SW 1271 (cell line): ENCODE measurements at places on chromosomes 12 and 14.

- peak; percentile 48 for DNase-seq
Measured at GRCh38 chr12:54018468-54018984, 9.7 kb upstream of the HOXC6 start.

GRCh38 chr14:104440297-104440956 is 139.1 kb upstream of the C14orf180 start:
- DNase-seq, result no peak

DNA sequence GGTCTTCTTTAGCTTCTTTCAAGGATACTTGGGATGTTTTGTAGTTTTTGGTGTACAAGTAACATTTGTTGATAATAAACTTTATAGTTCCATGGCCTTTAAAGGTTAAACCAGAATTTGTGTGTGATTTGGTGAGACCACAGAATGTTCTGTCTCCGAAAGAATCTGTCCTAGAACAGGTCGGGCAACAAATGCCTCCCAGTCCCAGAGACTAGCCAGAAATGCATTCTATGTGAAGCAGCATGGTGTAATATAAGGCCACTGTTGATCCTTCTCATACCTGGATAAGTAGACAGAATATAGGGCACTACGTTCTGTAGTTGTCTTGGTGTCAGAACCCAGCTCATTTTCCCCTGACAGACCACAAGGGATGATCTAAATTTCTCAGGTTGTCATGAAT is 10.0 kb downstream of the STYK1 start:
- DNase-seq, result no peak

DNA sequence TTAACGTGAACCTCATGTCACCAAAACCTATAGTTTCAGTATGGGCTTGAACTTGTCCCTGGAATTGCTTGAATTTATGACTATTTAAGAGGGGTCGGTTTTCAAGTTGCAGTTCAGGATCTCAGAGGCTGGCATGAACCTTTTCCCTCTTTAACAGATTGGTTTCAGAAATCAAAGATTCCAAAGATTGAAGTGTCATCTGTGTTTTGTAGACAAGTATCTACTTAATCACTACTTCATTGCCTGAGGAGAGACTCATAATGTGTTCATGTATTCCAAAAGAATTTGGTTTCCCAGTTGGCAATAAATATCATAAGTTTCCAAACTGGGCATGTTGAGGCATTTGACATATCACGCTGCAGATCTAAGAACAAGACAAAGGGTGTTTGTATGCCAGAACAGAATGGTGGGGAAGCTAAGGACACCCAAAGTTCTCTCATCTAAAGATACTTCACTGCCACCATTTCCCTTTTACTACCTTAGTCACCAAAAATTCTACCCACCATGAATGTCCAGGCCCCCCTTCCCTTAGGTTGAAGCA is 199.5 kb downstream of the NUAK1 start:
- DNase-seq, result no peak

DNA sequence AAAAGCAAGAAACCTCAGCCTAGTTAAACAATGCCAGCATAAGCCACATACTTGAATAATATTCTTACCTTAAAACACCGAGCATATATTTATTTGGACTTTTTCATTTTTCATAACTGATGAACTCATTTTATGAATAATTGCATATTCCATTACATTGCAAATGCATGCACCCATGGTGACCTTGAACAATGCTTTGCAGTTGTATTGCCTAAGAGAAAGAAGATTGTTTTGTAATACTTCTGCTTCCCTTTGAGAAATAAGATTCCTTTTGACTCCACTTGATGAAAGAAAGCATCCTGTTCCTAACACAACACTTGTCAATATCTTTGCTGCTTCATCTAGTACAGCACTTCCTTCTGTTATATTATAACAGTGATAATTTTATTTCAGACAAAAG is 1182.2 kb downstream of the FLRT2 start:
- no peak for DNase-seq

- no peak for DNase-seq
Measured at GRCh38 chr12:131312793-131313545, 359.3 kb downstream of the ADGRD1 start.

GRCh38 chr12:32131666-32132065 is 25.0 kb downstream of the BICD1 start:
- DNase-seq, result no peak

GRCh38 chr14:74905595-74906142 is 17.4 kb downstream of the RPS6KL1 start:
- no peak for DNase-seq

- no peak for DNase-seq
Measured at GRCh38 chr14:68663385-68664076, 129.3 kb downstream of the ZFP36L1 start.

DNA sequence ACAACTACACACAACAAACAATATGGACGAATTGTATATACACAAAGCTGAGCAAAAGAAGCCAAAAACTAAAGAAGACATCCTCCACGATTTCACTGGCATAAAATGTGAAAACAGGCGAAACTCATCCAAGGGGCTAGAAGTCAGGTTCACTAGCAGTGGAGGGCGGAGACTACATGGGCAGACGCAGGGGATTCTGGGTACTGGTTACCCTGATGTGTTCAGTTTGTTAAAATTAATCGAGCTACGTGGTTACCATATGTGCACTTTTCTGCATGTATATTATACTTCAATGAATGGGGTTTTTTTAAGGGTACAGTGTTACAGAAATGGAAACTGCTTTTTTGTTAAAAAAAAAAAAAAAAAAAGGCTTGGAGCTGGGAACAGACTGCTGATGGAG is 12.3 kb downstream of the KDM2B start:
- DNase-seq, result no peak

DNA sequence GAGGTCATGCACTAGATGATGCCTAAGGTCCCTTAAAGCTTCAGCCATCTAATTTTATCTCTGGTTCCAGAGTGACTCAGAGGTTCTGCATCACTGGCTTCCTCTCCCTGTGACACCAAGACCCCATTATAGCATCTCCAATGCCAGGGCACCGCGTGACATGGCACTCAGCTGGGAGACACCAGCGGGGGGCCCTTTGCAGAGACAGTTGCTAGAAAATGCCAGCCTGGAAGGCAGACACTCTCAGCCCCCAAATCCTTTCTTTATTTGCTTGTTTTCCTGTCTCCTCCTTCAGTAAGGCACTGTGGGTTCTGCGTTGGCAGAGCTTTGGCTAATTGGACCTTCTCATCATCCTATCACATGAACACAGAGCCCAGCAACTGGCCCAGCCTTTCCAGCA is 123.5 kb upstream of the VRK1 start:
- DNase-seq, result no peak

DNA sequence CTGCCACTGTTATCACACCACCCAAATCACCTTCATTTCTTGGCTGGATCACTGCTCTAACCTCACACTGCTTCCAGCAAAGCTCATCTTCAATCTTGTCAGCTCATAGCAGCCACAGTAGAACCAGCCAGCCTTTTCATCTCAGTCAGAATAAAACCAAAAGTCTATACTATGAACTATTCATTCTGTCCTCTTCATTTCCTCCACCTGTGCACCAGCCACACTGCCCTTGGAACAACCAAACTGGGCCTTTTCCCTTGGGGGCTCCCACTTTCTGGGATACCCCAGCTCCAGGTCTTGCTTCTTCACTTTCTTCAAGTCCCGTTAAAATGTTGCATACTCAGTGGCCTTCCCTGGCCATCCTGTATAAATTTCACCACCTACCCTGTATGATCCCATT is 234.4 kb upstream of the DAAM1 start:
- DNase-seq, result no peak

DNA sequence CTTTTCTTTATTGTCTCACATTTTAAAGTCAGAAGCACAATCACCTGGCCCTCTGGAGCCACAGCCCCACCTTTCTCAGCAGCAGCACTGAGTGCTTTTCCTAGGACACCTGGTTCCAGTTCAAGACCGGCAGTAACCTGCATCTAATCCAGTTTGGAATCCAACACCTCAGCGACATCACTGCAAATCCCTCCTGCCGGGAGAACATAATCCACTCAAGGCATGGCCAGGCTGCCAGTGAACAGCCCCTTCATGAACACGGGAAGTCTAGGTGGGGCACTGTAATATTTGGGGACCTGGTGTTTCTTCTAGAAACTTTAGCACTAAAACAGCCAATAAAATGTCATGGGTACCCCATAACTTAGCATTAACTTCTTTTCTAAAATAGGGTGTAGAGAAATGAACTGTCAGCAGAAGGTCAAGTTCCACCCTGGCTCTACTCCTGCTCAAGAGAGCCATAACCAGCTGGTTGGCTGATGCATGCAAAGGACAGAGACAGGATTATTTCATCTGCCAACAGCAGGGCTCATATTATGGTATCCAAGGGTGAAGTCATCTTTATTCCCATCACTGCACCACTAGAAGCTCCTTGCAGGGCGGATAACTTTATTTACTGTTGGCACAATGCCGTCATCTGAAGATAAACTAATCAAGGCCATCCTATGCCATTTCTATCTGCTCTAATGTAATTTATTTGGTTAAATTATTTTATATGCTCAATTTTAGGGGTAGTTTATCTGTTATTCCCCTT is 76.7 kb downstream of the TTC7B start:
- DNase-seq, result no peak

- DNase-seq, result no peak
Measured at GRCh38 chr14:81400852-81401251, 728 bp upstream of the STON2 start.

- DNase-seq, result no peak
Measured at GRCh38 chr14:37596790-37597472, 1.5 kb downstream of the TTC6 start.

GRCh38 chr12:26143291-26143690 is 18.5 kb upstream of the BHLHE41 start:
- no peak for DNase-seq

GRCh38 chr14:39229601-39230110 is 4.1 kb upstream of the MIA2 start:
- DNase-seq, result no peak

- DNase-seq, result no peak
Measured at GRCh38 chr12:46214668-46215436, 54.0 kb downstream of the SLC38A1 start.

- DNase-seq, result no peak
Measured at GRCh38 chr12:112638420-112638819, 153.1 kb upstream of the RPH3A start.

GRCh38 chr12:62806893-62807292 is 128.1 kb downstream of the PPM1H start:
- no peak for DNase-seq

DNA sequence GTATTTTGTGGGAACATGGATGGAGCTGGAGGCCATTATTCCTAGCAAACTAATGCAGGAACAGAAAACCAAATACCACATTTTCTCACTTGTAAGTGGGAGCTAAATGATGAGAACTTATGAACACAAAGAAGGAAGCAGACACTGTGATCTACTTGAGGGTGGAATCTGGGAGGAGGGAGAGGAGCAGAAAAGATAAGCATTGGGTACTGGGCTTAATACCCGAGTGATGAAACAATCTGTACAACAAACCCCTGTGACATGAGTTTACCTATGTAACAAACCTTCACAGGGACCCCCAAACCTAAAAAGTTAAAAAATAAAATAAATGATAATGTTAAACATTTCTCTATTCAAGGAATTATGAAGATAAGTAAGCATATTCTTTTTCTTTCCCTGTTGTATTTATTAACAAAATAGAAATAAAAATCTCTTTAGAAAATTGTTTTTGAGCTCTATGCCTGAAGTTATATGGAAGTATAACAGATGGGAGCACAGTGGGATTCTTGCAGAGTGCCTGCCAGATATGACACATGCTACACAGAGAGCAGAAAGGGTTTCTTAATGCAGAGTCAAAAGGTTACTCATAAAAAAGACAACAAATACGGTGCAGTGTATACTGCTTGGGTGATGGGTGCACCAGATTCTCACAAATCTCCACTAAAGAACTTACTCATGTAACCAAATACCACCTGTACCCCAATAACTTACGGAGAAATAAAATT is 52.0 kb upstream of the SYNE2 start:
- no peak for DNase-seq

GRCh38 chr12:65492998-65493912 is 214.8 kb downstream of the MSRB3 start:
- DNase-seq, result no peak

DNA sequence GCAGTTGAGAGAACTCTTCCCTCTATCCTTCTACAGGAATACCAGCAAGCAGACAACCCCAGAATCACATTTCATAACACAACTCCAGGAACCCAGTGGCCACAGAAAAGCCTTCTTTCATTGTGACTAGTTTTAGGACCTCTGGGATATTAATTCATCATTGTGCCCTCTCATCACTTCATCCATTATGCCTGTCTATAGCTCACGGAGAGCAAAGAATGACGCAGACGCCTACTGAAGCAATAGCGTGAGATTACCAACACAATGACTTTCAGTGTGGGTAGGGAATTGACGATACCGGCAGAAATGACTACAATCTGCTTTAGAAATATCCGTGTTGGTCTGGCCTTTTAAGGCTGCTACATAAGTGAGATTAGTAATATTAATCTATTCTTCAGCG is 158.1 kb upstream of the FOXG1 start:
- DNase-seq, result no peak

- peak; percentile 15 for DNase-seq
Measured at GRCh38 chr12:15982471-15982870, 71.3 kb downstream of the DERA start.

GRCh38 chr14:97618401-97618800 is 821.2 kb downstream of the VRK1 start:
- no peak for DNase-seq

GRCh38 chr14:59926534-59926933 is 6.6 kb downstream of the LRRC9 start:
- DNase-seq, result no peak

DNA sequence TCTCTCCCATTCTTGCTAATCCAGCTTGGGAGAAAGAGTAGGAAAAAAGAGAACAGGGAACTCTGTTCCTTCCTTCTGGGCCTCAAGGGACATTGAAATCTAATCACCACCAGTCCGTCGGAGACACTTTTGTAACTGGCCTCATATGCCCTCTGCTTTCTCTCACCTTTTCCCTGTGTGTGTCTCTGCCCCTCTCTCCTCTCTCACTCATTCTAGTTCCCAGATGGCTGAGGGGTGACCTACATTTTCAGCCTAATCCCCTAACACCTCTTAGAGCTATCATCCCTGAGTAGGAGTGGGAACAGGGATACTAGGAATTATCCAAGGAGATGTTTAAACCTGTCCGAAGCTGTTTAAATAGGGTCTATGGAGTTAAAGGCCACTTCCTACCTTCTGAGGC is 8.9 kb upstream of the PCK2 start:
- no peak for DNase-seq
